GF-D8 (cell line): ENCODE measurements at places on chromosomes 3 and 15.

- DNase-seq: no peak
These were observed 40.9 kb downstream of the UACA start for GRCh38 chr15:70722266-70723121.

DNA sequence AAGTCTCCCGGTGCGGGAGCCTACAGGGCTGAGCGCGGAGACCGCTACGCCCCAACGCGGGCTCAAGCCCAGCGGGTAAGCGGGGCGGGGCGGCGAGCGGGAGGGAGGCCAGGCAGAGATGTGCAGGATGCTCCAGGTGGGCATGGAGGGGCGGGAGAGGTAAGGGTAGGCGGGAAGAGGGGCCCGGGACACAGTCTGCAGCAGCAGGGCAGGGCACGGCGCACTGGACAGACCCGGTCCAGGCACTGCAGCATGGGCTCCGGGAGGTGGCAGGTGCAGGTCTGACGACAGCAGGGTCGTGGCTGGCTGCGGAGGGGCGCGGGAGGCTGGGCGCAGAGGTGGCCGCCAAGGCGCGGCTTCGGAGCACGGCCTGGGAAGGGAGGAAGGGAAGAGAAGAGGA is 102.8 kb downstream of the GABRB3 start:
- no peak for DNase-seq

DNA sequence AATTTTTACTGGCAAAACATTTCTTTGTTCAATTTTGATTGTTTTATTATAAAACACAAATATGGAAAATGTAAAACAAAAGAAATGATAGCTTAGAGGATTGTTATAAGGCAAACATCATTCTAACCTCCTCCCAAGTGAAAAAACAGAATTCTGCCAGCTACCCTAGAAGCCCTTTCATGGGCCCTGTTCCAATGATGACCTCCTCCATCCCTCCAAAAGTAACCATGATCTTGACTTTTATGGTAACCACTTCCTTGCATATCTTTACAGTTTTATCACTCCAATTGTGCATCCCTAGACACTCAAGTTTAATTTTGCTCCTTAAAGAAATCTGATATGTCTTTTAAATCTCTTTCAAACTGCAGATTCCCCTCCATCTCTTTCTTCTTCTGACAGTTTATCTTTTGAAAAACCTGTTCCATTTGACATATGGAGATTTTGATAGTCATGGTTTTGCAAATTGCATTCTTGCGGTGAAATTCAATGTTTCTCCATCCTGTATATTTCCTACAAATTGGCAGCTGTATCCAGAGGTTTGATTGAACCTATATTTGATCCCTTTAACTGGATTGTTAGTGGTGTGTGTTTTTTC is 27.0 kb upstream of the TNFAIP8L3 start:
- no peak for DNase-seq

- no peak for DNase-seq
These were observed 29.8 kb upstream of the APOD start for GRCh38 chr3:195613468-195614069.

DNA sequence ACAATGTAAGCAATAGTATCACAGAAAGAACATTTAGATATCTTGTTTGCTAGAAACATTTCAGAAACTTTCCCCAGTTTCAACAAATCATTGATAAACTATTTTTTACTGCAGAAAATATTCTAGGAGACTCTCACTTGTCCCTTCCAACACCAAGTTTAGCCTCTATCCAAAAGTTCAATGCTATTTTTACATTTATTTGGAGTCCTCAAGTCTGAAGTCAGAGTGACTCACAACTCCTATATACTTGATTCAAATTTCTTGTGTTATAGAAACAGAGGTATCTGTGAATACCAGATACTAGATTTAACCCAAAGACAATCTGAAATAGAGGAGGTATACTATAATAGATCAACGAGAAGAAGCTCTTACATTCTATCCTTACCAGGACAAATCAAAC is 49.6 kb downstream of the RFX7 start:
- DNase-seq: no peak

- no peak for DNase-seq
These were observed 105.0 kb downstream of the FHIT start for GRCh38 chr3:61146010-61146890.

DNA sequence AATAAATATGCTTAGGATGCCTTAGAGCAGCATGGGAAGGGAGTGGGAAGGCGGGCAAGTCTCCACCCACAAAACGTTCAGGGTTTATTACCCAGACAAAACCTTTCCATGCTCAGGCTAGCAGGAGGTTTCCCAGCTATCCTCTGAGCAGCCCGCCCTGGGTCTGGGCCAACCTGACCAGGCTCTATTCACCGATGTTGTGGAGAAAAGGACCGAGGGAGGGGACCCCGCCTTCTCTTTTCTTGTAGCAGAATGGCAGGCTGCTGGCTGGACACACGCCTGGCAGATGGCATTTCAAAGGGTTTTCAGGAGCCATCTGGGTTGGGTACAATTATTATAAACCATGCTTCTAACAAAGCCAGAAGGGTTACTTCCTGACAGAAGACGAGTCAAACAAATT is 540.9 kb downstream of the MAGI1 start:
- DNase-seq: no peak

- DNase-seq: no peak
These were observed 86.1 kb downstream of the GALK2 start for GRCh38 chr15:49255966-49256759.

GRCh38 chr3:184466413-184466960 is 86.6 kb downstream of the CHRD start:
- no peak for DNase-seq

GRCh38 chr15:94579286-94579685 is 347.9 kb downstream of the MCTP2 start:
- no peak for DNase-seq

- no peak for DNase-seq
These were observed 34.1 kb upstream of the SERPINI2 start for GRCh38 chr3:167507954-167508353.

DNA sequence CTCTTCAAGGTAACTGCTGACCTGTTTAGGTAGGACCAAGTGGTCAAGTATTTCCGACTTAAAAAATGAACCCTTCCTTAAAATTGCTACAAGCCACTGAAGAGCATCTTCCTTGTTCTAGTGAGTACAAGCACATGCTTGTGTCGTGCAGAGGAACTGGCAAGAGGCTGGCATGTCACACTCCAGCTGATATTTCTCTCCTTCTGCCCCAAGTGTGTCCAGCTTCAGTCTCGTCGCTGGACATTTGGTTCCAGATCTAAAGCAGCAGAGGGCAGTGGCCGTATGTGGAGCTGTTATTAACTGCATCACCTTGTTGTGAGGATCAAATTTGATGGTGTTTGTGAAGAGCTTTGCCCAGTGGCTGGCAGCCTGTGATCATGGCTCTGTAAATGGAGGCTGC is 10.0 kb downstream of the RBP2 start:
- DNase-seq: no peak
